A549 treated with AZD2906 at 1 μM for 4 hours (cell line): ENCODE measurements at places on chromosomes 2 and 18. TPM values are rescaled to one million over a fixed set of nuclear protein-coding genes. Genes with fewer than 3 reads are reported as not detected.

MRPS9 gene
- 28.2 to 33.8 TPM (median 28.6 TPM) in 5 replicates for total RNA-seq

GPBAR1 gene
- 0.24 to 0.54 TPM (median 0.40 TPM) in 5 replicates for total RNA-seq

LOXHD1 gene
- not detected in 5 replicates for total RNA-seq

SP140L gene
- total RNA-seq = 2.7 to 3.8 TPM (median 3.1 TPM) in 5 replicates

MROH2A gene
- 0.11 to 0.23 TPM (median 0.18 TPM) in 4 of 5 replicates, not detected in the other for total RNA-seq

HOXD8 gene
- 5.0 to 6.2 TPM (median 5.3 TPM) in 5 replicates for total RNA-seq

ABCG5 gene
- not detected in 5 replicates for total RNA-seq

AOX1 gene
- 4.6 to 8.3 TPM (median 5.3 TPM) in 5 replicates for total RNA-seq

TDRD15 gene
- not detected in 5 replicates for total RNA-seq

UGT1A4 gene
- 0.06 to 0.11 TPM (median 0.06 TPM) in 3 of 5 replicates, not detected in the others for total RNA-seq

RAD51AP2 gene
- total RNA-seq = not detected in 5 replicates

DRC1 gene
- total RNA-seq = 0.11 to 0.35 TPM (median 0.29 TPM) in 5 replicates

ANKRD23 gene
- 1.2 to 2.1 TPM (median 1.7 TPM) in 5 replicates for total RNA-seq

CYTIP gene
- total RNA-seq = 0.05 to 0.10 TPM (median 0.08 TPM) in 3 of 5 replicates, not detected in the others
